Adipose tissue (tissue), 3 donors: ENCODE measurements at places on chromosomes 6 and 20. TPM values are rescaled to one million over a fixed set of nuclear protein-coding genes. Genes with fewer than 3 reads are reported as not detected.

Gene SIRPB1
- 0.13 TPM for polyA plus RNA-seq

Gene ALDH8A1
- polyA plus RNA-seq, result 0.56 TPM

Gene MMP24
- polyA plus RNA-seq, result 0.45 TPM

Gene CAGE1
- polyA plus RNA-seq, result not detected

Gene DYNLRB1
- polyA plus RNA-seq, result 250 TPM

Gene FAXC
- polyA plus RNA-seq, result 0.09 TPM

Gene KCNG1
- polyA plus RNA-seq, result 0.22 TPM

Gene KCNK16
- not detected for polyA plus RNA-seq

Gene SNAP91
- 0.90 TPM for polyA plus RNA-seq

Gene IMPG1
- not detected for polyA plus RNA-seq

Gene AK9
- 2.8 TPM for polyA plus RNA-seq

Gene FOXQ1
- 0.92 TPM for polyA plus RNA-seq

Gene FAM209B
- polyA plus RNA-seq, result 0.42 TPM

Gene CARMIL1
- 3.0 TPM for polyA plus RNA-seq

Gene FANCE
- polyA plus RNA-seq, result 2.9 TPM
